ENCODE measurements at places on chromosomes 7 and 10.

GRCh38 chr7:132609222-132609621 lies 33.0 kb upstream of the PLXNA4 start:
- no peak for DNase-seq

DNA sequence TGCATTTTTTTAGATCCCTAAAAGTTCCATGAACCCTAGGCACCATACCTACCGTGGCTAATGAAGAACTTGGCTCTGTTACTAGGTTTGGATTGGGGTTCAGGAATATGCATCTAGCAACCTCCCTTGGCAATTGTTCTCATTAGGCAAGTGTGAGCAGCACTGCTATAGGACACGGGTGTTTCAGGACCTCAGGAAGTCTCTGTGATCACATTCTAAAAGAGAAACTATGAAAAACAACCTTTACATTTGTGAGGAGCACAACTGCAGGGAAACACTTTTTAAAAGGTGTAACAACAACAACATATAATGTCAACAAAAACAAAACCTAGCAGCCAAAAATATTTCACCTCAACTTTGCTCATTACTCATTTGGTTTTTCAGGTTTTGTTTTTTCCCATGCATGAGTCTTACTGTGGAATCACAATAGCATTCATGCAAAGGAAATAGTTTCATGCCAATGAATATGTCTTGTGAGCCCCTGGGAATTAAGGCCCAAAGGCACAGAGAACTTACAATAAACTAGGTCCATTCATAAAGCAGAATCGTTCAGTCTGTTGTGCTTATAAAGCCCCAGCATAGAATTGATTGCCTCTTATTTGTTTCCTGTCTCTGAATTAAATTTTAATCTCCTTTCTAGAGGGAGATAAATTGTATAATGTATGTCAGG lies 255.7 kb upstream of the DGKB start:
- no peak for DNase-seq

DNA sequence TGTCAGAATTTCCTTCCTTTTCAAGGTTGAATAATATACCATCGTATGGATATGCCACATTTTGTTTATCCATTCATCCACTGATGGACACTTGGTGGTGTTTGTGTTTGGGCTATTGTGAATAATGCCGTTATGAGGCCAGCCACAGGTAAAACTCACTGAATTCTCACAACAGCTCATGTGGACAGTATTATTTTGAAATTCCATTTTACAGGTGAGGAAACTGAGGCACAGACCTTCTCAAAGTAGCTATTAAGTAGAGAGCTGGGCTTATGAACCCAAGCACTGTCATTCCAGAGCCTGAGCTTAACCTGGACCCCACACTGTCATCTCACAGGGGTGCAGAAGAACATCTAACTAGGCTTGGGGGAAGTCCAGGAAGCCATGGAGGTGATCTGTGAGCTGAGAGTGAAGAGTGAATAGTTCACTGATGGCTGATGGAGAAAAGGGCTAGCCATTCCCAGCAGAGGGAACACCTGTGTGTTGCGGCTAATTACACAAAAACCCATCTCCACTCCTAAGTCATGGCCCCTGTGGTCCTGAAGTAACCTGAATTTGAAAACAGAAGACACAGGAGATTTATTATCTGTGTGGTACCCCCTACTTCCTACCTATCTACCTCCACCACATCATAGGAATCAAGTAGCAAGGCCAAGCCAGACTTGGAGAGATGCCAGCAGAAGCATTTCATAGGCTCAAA lies 8.7 kb downstream of the INMT start:
- no peak for DNase-seq

- no peak for DNase-seq
Measured at GRCh38 chr10:11024596-11024995, 6.9 kb downstream of the CELF2 start.

GRCh38 chr10:24383681-24384106 lies 174.8 kb downstream of the KIAA1217 start:
- DNase-seq, result peak; percentile 73

GRCh38 chr7:50745336-50745735 lies 37.4 kb downstream of the GRB10 start:
- DNase-seq, result no peak
